ENCODE measurements at places on chromosomes 1 and 21.

GRCh38 chr1:51549016-51549619, 30.1 kb upstream of the EPS15 start:
- DNase-seq: peak; percentile 34

DNA sequence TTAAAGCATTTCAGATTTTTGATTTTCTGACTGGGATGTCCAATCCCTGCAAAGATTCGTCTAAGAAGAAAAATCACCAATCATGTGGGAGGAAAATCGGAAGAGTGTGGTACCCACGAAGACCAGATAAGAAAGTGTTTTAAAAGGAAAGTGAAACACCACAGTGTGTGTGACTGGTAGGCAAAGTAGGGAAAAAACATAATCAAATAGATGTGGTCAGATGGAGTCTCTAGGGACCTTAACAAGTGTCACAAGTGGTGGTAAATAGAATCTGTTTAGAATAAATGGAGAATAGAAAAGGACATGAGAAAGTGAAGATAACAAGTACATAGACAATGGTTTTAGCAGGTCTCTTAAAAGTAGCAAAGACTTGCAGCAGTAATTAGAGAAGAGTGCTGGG, 154.6 kb downstream of the SLC30A10 start:
- DNase-seq: no peak

DNA sequence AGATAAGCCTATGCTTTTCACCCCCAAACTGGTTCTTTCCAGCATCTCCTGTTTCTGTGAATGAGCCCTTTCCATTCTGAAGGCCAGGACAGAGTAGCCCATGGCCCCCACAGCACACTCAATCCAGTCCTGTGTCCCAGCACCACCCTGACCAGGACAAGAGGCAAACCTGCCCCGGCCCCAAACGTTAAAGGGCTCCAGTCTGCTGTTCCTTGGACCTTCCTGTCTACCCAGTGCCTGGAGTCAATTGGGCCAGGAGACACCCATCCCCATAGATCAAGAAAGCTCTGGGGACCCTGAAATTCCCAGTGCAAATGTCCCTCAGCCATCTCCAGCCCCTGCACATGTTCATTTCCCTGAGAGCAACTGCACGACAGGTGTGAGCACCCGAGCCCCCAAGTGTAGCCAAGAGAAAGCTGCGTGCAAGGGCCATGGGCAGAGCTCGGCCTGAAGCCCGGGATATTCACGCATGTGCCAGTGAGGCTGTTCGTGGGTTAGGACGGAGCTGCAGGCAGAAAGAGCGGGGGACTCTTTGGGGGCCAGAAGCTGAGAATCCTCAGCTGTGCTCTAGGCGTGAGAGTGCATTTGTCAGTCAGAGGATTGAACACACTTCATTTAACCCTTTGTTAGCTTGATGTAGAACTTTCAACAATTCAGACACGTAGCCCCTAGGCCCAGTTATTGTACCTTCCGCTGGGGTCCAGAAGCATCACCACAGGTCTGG, 4.2 kb upstream of the RIPK4 start:
- DNase-seq: no peak

- DNase-seq: no peak
Observed at GRCh38 chr21:36563341-36563926, 83.5 kb upstream of the CLDN14 start.

- no peak for DNase-seq
Observed at GRCh38 chr1:8704866-8705506, 112.5 kb downstream of the RERE start.

- no peak for DNase-seq
Observed at GRCh38 chr1:239232921-239233320, 153.4 kb upstream of the CHRM3 start.

DNA sequence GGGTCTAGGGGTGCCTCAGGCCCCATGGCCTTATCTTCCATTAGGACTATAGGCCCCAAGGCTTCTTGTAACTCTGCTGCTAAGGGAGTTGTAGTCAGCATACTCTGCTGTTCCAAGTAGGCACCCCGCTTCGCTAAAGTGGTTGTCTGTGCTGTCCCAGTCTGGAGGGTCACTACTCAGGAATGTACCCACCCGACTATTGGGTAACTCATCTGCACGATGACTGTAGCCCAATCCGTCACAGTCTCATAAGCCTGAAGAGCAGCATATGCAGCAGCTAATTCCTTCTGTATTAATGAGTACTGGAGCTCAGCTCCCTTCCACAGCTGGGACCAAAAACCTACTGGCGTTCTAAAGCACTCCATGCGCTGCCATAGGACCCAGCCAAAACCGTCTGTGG, 111.0 kb downstream of the GDAP2 start:
- DNase-seq: no peak
